ENCODE measurements at places on chromosomes 5 and 9.

DNA sequence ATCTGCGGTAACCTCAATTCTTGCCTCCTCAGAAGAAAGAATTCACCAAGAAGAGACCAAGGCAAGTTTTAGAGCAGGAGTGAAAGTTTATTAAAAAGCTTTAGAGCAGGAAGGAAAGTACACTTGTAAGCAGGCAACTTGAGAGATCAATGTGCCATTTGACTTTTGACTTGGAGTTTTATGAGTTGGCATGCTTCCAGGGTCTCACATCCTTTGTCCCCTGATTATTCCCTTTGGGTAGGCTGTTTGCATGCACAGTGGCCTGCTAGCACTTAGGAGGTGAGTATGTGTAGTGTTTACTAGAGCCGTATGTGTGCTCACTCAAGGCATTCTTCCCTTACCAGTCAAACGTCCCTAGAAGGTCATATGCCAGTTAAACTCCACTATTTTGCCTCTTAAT lies 111.0 kb upstream of the RAI14 start:
- DNase-seq: no peak

DNA sequence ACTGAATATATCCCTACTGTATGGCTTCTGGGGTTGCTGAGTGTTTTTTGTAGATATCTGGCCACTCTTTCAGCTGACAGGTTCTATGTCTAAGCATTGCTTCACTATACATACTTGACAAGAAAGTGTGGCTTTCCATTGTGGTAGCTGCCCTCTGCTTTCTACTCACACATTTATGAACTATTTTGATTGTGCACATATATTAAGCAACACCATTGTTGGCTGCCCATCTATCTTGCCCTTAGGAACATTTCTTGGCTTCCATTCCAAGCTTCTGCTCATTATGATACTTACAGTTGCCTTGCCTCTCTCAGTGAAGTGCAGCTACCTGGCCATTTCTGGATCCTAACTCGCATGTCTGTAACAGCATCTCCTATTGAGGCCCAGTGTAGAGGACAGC lies 153.6 kb upstream of the MOCS2 start:
- no peak for DNase-seq

DNA sequence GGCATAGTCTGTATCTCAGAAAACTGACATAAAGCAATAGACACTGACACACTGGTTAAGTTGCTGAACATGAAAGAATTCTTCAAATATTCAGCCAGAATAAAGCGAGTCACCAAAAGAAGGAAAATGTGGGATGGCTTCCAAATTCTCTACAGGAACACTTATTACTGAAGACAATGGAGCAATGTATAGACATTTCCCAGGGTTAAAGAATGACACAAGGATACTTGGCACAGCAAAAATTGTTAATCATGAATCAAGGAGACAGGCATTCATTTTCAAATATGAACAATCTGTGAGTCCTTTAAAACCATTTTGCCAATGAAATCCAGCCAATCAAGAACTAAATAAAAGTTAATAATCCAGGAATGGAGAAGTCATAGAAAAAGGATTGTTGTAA lies 92.5 kb downstream of the MTX3 start:
- no peak for DNase-seq

- DNase-seq: no peak
Observed at GRCh38 chr5:139387611-139388197, 2.0 kb downstream of the MZB1 start.

GRCh38 chr5:16737620-16738364 lies 121.0 kb upstream of the RETREG1 start:
- DNase-seq: no peak

GRCh38 chr9:18235181-18235908 lies 238.6 kb upstream of the ADAMTSL1 start:
- no peak for DNase-seq

DNA sequence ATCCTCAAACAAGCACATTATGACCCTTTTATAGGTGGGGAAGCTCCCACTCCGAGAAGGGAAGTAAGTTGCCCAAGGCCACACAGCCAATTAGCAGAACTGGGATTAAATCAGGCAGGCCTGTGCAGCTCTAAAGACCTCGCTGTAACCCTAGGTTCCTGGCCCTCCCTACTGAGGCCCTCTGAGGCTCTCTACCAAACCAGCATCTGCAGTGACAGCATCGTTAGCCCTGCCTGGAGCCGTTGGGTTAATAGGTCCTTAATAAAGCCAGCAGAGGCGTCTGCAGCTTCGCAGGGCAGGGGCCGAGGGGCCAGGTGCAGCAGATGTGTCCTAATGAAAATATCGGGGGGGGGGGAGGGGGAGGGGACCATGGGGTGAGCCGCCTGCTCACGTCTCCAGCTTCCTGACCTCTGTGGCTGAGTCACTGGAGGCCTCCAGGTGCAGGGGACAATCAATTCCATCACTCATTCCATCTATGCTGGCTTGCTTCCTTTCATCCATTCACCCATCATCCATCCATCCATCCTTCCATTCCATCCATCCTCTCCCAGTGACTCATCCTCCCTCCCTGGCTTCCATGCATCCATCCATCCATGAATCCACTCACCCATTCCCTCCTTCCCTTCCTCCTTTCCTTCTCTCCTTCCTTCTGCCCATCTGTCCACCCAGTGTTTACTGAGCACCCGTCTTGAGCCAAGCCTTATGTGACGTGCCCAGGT lies 203.9 kb downstream of the C9orf50 start:
- no peak for DNase-seq

GRCh38 chr9:124621371-124622328 lies 114.5 kb upstream of the NR5A1 start:
- DNase-seq: peak; percentile 3
